ENCODE measurements at places on chromosomes 13 and 19. TPM values are rescaled to one million over a fixed set of nuclear protein-coding genes. Genes with fewer than 3 reads are reported as not detected.

GRCh38 chr13:105774739-105775460 is 760.6 kb downstream of the EFNB2 start:
- no peaks in the 10 kb centered on the region for H3K27me3 ChIP-seq
- H3K4me3 ChIP-seq = peak overlapping the region; percentile 3
- no peak for DNase-seq
- H3K4me1 ChIP-seq = peaks cover 5% of the 10 kb centered on the region
- H3K36me3 ChIP-seq = no peaks in the 10 kb centered on the region

DNA sequence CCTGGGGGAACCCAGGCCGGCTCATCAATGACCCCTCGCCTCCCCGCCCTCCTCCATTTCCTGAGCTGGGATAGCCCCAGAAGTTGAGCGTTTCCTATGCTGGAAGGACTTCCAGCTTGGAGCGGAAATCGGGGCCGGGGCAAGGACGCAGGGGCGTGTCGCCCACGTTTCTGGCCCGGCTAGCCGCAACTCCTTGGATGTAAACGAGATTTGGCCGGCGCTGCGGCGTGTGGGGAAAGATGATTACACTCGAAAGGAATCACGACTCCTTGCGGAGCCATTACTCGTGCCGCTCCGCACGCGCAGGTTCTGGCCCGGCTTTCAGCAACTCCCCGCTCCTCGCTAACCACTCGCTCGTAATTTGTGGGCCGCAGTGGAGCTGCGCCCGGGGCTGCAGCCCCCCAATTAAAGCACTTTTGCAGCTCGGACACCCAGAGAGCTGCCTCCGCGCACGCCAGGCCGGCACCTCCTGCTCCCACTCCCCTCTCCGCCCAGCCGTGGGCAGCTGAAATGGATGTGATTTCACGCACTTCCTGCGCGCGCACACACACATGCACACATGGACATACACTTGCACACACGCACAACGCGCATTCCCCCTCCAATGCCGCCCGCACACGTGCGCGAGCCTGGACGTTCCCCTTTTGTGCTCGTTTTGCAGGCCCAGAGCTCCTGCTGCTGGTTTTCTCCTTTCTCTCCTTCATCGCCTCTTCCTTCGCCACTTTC is 15.7 kb downstream of the ZIC5 start:
- no peak overlapping the region for H3K27ac ChIP-seq
- H3K4me1 ChIP-seq = peaks cover 6% of the 10 kb centered on the region
- DNase-seq = peak; percentile 61
- peaks cover 58% of the 10 kb centered on the region for H3K27me3 ChIP-seq
- H3K4me3 ChIP-seq = no peak overlapping the region
- no peaks in the 10 kb centered on the region for H3K36me3 ChIP-seq

DNA sequence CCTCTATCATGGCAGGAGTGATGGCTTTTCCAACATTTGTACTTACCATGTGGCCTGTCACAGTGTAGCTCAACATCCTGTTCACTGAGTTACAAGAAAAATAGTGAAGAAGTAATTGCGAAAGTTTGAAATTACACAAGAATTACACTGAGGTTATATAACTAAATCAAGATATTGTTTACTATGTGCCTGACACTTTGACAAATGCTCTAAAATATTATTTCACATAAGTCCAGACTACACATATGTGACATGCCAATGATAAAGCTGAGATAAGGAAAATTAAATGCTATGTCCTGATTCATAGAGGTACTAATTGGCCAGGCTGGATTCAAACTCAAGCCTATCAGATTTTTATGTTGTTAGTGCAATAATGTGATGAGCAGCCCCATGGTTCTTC is 451.7 kb downstream of the PCDH9 start:
- no peaks in the 10 kb centered on the region for H3K36me3 ChIP-seq
- H3K27me3 ChIP-seq = no peaks in the 10 kb centered on the region
- no peak for DNase-seq
- no peak overlapping the region for H3K27ac ChIP-seq
- H3K4me1 ChIP-seq = no peaks in the 10 kb centered on the region

The NLRP7 gene
- total RNA-seq = 0.16 TPM

The LIN37 gene
- total RNA-seq = 11.2 TPM

The GTF3A gene
- total RNA-seq = 64.8 TPM

- no peaks in the 10 kb centered on the region for H3K27me3 ChIP-seq
- H3K27ac ChIP-seq = no peak overlapping the region
- H3K4me3 ChIP-seq = no peak overlapping the region
- H3K4me1 ChIP-seq = no peaks in the 10 kb centered on the region
- no peak for DNase-seq
Observed at GRCh38 chr19:19270749-19271571, 2.1 kb downstream of the TM6SF2 start.

DNA sequence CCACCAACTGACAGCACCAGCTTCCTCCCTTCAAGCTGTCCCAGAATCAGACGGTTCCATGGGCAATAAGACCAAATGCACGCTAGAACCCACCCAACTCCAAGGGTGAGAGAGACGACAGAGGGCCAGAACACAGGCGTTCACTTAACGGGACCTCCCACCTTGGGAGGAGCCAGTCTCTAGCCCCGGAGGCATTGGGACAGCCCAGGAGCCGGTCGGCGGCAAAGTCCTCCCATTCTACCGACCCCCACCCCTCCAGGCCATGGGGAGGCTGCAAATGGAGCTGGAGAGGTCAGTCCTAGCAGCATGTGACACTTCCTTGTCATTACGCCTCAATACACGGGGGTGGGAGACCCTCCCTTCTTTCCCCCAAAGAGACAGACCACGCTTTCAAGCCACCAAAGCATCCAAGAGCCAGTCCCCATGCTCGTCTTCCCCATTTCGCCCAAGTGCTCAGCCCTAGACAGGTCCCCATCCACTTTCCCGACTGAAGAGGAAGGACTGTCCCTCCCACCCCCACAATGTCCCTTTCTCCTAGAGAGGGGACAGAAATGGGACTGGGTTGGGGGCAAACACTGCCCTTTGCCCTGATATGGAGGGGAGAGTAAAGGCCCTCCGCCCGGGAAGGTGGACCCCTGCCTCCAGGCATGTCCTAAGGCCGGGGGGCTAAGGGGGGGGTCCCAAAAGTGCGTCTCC is 964 bp downstream of the KHSRP start:
- H3K27ac ChIP-seq = peak overlapping the region; percentile 56
- peaks cover 14% of the 10 kb centered on the region for H3K36me3 ChIP-seq
- H3K4me3 ChIP-seq = peak overlapping the region; percentile 68
- H3K4me1 ChIP-seq = peaks cover 9% of the 10 kb centered on the region
- no peak for DNase-seq

- H3K36me3 ChIP-seq = no peaks in the 10 kb centered on the region
- H3K4me3 ChIP-seq = peak overlapping the region; percentile 86
- no peaks in the 10 kb centered on the region for H3K27me3 ChIP-seq
Observed at GRCh38 chr19:39996218-39996810, 546 bp upstream of the ZNF546 start.

Data from kidney (tissue), 22 donors.